ENCODE measurements at places on chromosomes 7 and 10. TPM values are rescaled to one million over a fixed set of nuclear protein-coding genes. Genes with fewer than 3 reads are reported as not detected.
A peak's percentile ranks its signal among the peaks of the same experiment; 100 is the strongest.

Gene EN2
- not detected for total RNA-seq

Gene CPEB3
- 1.1 TPM for total RNA-seq

Gene RPP30
- total RNA-seq: 28.1 TPM

GRCh38 chr10:68900427-68901104 is 549 bp upstream of the DDX50 start:
- peak; percentile 30 for DNase-seq

GRCh38 chr7:123126691-123127090 is 73.1 kb downstream of the SLC13A1 start:
- no peak for DNase-seq
